ENCODE measurements at places on chromosomes 3 and 15.
A peak's percentile ranks its signal among the peaks of the same experiment; 100 is the strongest.

- DNase-seq = no peak
Observed at GRCh38 chr3:172606021-172606420, 82.8 kb upstream of the TNFSF10 start.

GRCh38 chr15:45064386-45064785, 41.4 kb downstream of the SORD start:
- no peak for DNase-seq

DNA sequence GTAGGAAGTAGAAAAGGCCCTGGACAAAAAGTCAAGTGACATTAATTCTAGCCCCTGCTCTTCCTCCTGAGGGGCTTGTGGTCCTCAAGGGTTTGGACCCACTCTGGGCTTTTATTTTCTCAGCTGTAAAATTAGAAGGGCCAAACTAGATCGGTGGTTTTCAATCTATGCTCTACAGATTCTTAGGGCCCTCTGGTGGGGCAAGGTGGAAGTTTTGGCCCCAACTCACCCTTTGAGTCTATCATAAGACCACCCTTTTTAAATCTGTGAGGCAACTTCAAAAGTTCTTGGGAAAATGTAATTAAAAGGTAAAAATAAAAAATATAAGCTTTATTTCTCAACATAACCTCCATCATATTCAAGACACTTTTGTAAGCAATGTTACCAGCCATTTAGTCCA, 25.6 kb upstream of the CFAP161 start:
- no peak for DNase-seq

GRCh38 chr3:79983118-79983517, 215.3 kb upstream of the ROBO1 start:
- no peak for DNase-seq

- no peak for DNase-seq
Observed at GRCh38 chr3:20046556-20046955, 6.3 kb downstream of the KAT2B start.

GRCh38 chr3:195999896-196000295, 82.0 kb downstream of the TFRC start:
- DNase-seq = no peak

DNA sequence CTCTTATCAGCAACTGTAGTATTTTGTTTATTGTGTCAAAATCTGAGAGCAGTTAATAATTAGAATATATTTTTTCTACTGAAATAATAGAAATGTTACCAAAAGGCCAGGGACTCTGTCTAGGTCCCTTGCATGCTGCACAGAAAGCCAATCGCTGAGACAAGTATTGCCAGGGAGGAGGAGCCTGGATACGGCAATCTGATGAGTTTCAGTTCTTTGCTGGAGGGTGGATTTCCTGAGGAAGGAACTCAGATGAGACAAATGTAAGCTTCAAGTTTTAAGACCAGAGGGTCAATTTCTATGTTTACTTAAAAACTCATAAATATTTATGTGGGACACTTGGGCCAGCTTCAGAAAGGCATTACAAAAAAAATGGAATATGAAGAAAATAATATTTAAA, 252.2 kb downstream of the GABRG3 start:
- no peak for DNase-seq

DNA sequence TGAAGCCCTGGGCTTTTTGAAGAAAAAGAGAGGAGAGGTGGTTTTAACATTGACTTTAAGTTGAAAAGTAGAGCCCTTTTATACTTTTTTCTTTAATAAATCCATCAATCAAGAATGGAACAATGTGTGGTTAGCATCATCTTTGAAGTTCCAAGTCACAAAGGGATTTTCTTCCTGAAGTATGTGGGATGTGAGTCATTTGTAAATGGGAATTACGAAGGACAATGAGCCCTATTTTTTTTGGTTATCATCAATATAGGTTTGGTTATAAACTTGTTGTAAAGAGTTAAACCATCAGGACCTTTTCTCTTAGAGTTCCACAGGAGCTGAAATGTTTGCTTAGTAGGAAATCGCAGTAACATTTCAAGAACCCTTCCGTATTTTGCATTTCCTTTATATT, 38.3 kb downstream of the PIK3CA start:
- no peak for DNase-seq

GRCh38 chr15:74505837-74506514, 35.0 kb upstream of the ARID3B start:
- DNase-seq = no peak

GRCh38 chr3:115789481-115789880, 166.2 kb downstream of the GAP43 start:
- no peak for DNase-seq

DNA sequence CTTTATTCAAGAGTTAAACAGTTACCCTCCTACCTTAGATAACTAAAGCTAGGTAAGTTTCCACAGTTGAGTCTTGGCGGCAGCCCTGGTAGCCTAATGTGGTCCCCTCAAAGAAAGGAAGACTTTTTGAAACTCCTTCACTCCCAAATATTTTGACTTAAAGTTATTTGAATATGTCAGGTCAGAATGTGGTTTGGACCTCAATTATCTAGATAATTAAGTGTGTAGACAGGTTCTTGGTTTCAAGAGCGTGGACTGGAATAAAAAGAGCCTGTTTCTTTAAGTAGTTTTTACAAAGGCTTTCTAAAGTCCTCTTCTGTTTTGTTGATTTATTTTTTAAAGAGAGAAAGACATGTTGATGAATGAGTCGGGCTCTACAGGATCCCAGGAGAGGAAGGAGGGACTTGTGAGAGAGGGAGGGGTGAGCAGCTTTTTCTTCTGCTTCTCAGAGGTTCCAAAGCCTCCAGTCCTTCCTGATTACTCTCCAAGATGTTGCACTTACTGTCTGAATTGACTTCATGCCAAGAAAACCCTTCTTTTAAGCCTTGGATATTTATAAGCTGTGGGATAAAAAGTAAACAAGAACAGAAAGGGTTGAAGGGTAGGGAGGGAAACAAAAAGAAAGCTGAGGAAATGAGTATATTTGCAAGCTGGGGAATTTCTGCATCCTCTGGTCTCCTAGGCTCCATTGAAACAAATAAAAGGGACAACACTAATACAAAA, 457.4 kb downstream of the IGSF11 start:
- no peak for DNase-seq

- DNase-seq = no peak
Observed at GRCh38 chr15:26103002-26103404, 239.9 kb upstream of the ATP10A start.

DNA sequence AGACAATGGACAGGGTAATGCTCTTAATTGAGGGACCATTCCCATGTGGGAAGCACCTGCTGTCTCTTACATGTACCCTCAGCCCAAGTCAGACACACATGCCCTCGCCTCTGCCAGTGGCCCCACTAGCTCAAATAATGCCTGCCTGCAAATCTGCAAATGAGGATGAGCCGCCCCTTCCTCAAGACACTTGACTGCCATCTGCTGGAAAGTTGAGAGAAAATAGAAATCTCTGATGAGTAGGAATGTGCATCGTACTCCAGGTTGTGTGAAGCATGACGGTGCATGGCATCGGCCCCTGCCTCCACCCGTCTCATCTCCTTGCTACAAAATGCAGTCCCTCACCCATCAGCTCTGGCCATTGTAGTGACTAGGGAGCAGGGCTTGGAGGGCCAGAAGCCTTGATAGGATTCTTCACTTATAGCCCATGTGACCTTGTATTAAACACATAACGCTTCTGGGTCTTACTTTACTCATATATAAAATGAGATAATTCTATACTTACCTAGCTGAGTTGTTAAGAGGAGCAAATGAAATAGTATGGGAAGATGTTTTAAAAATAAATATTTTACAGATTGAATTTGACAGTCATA, 6.3 kb upstream of the SCN5A start:
- no peak for DNase-seq

GRCh38 chr3:52023860-52024764, 28.4 kb upstream of the RPL29 start:
- DNase-seq = no peak

- no peak for DNase-seq
Observed at GRCh38 chr3:85652360-85652759, 693.6 kb downstream of the CADM2 start.

DNA sequence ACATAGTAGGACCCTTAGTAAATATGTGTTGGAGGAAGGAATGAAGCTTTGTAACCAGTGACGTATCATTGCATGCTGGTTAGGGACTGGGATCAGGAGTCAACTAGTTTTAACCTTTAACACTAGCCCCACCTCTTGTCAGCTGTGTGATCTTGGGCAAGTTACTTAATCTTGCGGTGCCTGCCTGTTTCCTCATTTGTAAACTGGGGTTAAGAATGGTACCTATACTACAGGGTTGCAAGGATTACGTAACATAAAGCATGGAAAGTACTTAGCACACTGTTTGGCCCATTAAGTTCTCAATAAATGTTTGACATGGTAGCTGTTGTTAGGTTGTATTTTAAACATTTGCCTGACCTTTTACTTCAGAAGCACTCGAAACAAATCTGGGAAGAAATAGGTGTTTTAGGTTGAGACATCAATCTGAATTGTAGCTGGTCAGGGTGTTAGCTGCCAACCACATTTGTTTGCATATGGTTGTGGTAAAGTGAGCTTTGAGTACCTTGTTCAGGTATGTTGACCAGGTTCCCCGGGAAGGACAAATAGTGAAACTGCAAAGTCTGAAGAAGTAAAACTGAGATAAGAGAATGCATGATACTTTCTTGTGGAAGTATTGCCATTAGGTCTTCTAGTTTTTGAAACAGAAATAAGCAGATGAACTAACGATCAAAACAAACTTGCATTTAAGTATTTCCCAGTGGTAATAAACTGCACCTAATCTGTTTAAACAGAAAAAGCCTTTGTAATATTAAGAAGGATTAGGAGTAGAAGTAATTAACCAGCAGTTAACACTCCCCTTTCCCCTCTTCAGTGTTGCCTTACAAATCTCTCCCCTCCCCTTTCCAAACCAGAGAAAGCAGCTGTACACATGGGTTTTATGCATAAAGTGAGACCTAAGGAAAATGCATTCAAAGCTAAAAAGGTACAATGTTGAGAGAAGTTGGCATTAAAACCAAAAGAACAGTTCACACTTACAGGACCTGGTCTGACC, 25.8 kb upstream of the SCAANT1 start:
- DNase-seq = no peak

- no peak for DNase-seq
Observed at GRCh38 chr15:53978253-53978906, at the start of gene UNC13C. UNC13C (plus strand) TSS chr15:53978441; CDS start chr15:54012904, 34,463 bp downstream.

DNA sequence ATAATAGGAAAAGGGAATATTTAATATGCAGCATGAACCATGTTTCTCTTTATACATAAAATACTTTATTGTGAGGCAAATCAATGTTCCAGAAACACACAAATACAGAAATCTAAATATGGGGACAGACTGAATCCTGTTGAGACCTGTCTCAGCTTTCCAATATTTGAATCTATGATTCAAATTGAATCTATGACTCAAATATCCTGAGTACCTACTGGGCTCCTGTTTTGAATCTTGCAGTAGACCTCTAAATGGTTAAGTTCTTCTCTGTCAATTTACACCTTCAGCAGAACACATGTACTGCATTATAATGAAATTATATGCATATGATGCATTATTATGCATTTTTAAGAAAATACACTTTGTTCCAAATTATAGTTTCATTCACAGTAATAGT, 143.2 kb upstream of the PLXND1 start:
- DNase-seq = no peak

GRCh38 chr3:124007186-124007585, 15.3 kb upstream of the ROPN1 start:
- DNase-seq = no peak

- DNase-seq = no peak
Observed at GRCh38 chr15:81502439-81502838, 128.4 kb upstream of the TMC3 start.

DNA sequence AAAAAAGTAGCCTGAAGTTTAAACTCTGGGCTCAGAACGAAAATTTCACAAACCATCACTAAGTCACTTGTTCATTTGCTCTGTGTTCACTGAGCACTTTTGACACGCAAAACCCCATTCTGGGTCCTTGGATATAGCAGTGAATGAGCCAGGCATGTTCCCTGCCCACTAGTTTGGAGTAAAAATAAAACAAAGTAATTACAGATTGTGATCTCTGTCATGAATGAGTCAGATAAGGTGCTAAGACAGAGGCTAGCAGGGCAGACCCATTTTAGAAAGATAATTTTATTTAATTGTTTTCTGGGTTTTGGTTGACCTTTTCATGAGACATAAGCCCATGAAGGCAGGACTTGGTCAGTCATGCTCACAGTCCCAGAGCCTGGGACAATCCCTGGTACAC, 84.1 kb upstream of the ARHGEF3 start:
- no peak for DNase-seq

- no peak for DNase-seq
Observed at GRCh38 chr3:196335503-196335948, 2.7 kb downstream of the TM4SF19 start.

- no peak for DNase-seq
Observed at GRCh38 chr3:35320646-35321407, 318.5 kb upstream of the ARPP21 start.

GRCh38 chr3:188227442-188227841, 73.5 kb downstream of the LPP start:
- no peak for DNase-seq

GRCh38 chr15:40906091-40906990, 12.1 kb downstream of the VPS18 start:
- peak; percentile 67 for DNase-seq

GRCh38 chr15:100186366-100186765, 155.4 kb downstream of the ADAMTS17 start:
- no peak for DNase-seq

DNA sequence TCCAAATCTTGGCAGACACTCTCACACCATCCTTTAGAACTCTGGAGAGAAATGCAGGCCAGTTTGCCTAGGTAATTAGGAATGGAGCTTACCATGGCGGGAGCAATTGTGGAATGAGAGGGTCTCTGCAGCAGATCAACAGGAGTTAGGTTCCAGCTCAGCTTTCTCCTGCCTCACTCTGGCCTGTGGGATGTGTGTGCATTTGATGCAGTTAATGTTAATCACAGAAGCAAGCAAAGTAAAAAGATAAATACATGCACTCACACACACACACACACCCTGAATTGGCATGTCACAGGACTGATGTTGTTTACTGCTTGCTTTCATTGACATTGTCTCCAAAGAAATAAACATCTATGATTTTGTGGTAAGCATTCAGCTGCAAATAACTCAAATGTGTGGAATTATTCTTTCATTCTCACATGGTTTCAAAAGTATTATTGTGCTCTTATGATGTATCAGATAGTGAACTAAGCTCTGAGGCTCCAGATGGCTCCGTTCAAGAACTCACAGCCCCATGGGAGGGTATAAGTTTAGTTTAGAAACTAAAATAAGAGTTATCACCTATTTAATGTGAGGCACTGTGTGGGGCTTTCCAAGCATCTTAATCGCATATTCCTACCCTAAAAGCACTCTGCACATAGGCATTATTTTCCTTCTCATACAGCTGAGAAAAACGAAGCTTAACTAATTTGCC, 31.3 kb upstream of the BFSP2 start:
- DNase-seq = no peak

GRCh38 chr15:27589260-27589659, 509.9 kb downstream of the OCA2 start:
- DNase-seq = no peak

GRCh38 chr3:14517601-14518431, 22.3 kb downstream of the GRIP2 start:
- no peak for DNase-seq

- DNase-seq = no peak
Observed at GRCh38 chr3:173932624-173933023, 535.1 kb downstream of the NLGN1 start.
